ENCODE measurements at places on chromosomes 4 and X.

DNA sequence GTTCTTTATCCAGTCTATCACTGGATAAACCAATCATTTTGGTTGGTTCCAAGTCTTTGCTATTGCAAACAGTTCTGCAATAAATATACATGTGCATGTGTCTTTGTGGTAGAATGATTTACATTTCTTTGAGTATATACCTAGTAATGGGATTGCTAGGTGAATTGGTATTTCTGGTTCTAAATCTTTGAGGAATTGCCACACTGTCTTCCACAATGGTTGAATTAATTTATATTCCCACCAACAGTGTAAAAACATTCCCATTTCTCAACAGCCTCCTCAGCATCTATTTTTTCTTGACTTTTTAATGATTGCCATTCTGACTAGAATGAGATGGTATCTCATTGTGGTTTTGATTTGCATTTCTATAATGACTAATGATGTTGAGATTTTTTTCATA, 791.7 kb upstream of the AGA start:
- DNase-seq = no peak

- DNase-seq = no peak
These were observed 40.7 kb upstream of the KLF3 start for GRCh38 chr4:38623260-38623659.

DNA sequence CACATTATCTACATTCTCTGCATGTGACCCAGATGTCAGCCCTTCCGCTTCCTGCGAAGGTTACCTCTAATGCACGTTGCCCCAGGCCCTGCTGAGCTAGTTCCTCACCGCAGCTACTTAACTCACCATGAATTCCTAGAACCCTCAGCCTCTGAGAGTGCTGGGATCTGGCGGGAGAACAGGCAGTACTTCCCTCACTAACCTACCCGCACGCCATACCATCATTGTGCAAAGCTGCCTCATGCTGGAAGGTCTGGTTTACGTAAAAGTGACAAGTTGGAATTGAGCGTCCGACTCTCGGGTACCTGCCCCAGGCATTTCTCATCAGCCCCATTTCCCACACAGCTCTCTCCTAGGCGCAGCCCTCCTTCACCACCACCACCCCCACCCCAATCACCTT, 6.3 kb downstream of the SLC25A4 start:
- no peak for DNase-seq

DNA sequence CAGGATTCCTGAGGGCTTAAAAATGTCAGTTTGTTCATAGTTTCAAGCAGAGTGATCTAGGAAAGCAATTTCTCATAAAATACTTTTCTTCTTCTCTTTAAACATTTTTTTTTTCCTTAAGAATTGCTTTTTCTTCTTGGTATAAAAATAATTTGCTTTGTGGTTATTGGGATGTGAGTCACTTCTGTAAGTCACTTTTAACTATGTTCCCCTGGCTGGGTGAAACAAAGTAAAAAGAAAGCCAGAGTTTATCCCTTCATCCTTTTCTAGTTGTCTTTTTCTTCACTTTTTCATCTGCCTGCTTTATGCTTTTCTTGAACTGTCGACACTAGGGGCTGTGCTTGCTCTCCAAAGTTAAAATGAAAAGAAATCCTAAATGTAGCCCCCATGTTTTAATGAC, 33.5 kb downstream of the ARSJ start:
- DNase-seq = no peak

GRCh38 chr4:4461850-4462249, 74.9 kb downstream of the NSG1 start:
- DNase-seq = peak; percentile 8

GRCh38 chrX:55783723-55784122, 66.2 kb downstream of the RRAGB start:
- DNase-seq = no peak

- no peak for DNase-seq
These were observed 11.3 kb downstream of the FRG2 start for GRCh38 chr4:190015538-190016368.

DNA sequence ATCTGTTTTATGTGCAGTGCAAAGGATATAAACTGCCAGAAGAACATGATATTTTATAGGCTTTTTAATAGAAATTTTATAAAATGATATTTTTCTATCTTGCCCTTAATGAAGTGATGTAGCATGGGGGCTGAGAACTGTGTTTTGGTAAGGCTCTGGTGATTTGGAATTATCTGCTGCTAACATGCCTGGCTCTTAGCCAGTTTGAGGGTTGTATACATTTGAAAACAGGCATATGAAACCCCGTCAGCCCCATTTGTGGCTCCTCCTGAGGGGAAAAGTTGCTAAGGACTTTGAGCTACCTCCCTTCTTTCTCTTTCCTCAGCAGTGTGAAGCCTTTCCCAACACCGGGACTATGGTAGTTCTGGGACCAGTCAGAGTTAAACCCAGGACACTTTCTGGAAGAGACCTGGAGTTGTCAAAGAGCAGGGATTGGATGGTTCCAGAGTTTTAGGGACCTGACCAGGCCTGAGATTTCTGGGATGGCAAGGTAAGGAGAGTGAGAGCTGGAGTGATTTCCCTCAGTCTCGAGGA, 4.7 kb downstream of the SFRP2 start:
- DNase-seq = no peak

DNA sequence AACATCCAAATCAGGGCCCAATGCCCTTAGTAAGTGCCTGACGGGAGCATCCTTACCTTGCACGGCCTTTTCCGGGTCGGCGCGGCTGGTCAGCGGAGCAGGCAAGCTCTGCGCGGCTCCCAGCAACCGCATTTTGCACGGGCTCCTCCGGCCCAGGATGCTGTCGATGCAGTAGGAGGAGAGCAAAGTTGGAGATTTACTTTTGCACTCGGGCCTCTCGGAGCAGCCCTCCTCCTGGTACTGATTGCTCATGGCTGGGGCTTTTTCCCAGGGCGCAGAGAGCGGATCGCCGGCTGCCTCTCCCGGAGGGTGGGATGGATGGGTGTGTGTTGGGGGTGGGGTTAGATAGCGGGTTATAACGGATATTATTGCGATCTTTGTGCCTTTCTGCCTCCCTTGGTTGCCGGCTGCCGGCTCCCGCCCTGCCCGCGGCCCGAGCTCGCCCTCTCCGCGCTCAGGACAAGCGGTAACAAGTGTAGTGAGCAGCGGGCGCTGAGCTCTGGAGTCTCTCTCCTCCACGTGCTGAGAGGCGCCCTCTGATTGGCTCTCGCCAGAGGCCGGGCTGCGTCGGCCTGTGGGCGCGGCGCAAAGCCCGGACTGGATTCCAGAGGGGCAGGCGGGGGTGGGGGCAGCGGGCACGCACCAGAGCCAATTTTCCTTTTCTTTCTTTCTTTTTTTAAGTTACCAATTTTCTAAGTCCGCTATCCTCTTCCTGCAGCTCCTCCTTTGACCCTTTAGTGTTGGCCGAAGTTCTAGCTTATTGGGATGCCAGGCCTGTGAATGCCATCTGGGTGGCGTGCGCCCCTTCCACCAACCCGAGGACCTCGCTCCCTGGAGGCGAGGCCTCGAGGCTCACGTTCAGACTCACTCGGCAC, at the start of gene ARX:
Gene ARX, minus strand, starts transcription at position 480 of the 875 bp plus-strand sequence. Its CDS starts 228 bp downstream, at position 252.
- DNase-seq = peak; percentile 38

DNA sequence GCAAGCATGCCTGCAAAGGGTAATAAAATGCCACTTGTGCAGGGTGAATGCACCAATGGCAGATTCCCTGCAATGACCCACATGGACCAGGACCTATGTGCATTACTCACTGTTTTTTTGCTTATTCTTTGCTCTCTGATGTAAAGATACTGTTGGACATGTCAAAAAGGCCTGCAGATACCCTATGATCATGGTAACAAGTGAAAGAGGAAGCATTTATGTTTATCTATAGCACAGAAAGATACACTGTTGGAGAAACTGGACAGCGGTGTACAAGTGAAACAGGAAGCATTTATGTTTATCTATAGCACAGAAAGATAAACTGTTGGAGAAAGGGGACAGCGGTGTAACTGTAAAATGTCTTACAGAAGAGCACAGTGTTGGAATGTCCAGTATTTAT, 127.5 kb downstream of the PAPSS1 start:
- no peak for DNase-seq

DNA sequence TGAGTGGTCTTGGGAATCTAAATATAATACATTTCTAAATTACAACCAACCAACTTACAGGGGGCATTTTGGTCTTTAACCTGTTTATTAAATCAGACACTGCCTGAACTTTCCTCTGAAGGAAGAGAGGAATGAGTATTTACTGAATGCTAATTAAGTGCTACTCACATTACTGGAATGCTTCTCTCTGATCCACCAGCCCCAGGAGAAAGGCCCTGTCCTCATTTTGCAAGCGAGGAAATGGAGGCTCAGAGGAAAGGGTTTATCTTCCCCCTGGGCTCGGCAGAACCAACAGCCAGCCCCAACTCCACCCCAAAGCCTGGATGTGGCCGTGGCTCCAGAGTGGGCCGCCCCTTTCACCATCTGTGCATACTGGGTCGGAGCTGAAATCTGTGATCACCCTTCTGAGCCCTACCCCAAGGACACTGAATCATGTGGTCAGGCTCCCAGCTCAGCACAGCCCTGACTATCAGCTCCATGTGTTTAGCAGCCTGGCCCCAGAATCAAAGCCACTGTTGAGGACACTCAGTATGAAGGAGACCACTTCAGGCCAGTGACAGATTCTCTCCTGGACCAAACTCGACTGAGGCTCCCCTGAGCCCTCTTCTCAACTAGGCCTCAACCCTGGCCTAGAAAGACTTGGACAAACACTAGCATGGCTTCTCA, 56.7 kb upstream of the ENPP6 start:
- DNase-seq = no peak

GRCh38 chr4:15682242-15683142, 865 bp downstream of the FAM200B start:
- DNase-seq = no peak

GRCh38 chrX:150702966-150703694, 9.9 kb downstream of the MTMR1 start:
- DNase-seq = no peak

DNA sequence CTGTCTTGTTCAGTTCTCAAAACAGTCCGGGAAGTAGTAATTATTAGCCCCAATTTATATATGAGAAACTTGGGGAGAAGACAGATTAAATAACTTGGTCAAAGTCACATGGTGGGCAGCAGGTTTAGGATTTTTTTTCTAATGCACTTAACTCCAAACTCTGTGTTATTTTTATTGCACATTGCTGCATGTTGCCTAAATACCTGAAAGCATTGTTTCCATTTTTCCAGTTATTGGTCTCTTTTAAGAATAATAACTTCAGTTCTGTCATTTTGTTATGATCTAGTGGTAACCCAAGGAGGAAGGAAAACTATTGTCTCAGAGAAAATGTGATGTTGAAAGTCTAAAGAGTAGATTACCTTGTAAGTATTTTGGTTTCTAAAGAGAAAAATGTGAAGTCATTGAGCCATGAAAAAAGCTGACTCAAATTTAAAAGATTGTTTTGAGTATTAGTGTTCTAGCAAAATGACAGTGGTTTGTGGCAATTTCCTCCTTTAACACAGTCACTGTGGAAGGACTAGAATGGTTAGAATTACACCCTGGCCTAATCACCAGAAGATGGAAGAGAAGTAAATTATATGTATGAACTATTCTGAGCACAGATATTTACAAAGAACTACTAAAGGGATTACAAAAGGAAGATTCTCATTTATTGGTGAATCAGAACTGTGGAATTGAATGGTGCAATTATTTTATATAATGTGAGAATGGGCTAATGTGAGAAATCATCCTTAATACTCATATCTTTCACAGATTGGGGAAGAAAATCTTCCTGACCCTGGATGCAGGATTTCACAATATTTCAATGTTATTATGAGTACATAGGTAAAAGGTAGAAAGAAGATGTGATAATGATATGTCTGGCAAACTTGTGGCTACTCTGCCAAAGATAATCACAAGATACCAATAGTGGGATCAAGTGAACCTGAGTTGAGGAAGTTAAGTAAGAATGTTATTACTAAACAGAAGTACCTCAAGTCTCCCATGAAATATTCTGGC, 21.7 kb upstream of the CXCL8 start:
- no peak for DNase-seq

- DNase-seq = no peak
These were observed 51.4 kb downstream of the ARAP2 start for GRCh38 chr4:36192922-36193321.

DNA sequence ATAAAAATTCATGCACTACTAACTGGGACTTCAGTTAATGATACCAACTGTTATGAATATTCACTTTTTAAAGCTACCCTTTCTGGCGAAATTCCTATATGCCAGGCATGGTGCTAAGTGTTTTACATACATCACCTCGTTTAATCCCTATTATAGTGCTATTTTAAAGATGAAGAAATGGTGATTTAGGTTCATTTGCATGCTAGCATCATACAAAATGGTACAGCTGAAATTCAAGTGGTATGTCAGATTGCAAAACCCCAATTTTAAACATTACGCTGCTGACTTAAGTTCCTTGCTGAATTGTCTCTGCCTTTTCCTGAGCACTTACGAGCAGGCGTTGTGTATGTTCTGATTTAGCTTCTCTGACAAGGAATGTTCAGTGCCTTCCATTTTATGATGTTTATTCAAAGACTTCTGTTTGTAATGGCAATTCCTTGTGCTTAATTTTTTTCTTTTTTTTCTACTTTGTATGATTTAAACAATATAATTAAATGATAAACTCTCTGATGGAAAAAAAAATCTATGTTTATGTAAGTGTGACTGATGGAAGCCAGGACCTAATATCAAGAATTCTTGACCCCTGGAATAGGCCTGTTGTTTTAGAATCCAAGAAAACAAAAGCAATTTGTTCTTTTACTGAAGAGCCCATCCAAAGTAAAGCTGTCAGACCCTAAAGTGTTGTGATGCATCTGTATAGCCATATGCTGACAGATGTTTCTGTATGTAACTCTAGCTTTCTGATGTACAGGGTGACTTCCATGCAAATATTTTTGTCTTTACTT, 148.1 kb downstream of the PCDH7 start:
- DNase-seq = no peak

GRCh38 chr4:1250921-1251772, 2.2 kb upstream of the CTBP1 start:
- no peak for DNase-seq

DNA sequence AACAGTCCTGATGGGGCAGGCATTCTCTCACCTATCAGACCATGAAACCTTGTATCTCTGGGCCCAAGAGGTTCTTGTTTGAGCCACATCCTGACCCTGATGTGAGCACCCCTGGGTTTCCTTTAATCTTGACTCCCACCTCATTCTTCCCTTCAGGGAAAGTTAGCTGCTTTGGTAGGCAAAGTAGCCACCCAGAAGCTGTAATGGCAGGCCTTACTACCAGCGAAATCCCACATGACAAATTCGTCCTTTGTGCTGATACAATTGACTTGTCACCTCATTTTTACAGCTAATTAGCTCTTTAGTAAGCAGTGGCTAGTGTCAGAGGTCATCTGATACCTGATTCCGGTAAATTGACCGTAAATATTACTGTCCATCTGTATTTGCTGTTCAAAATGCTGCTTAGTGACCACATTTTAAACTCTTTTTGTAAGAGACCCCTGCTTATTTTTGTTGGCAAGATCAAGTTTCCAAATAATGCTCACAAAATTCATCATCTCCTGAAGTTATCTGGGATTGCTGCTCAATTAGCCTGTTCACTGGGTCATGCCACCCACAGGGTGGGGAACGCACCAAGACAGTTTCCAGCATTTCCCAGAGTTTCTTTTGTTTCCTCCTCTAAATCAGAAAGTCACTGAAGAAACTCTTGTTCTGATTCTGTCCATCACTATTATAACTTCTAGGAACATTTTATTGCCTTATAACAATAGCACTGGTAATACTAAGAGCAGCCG, 329.7 kb downstream of the GPAT3 start:
- no peak for DNase-seq
